ENCODE measurements at places on chromosomes 5 and 9.

- no peak for DNase-seq
These were observed 159.2 kb upstream of the SLC24A2 start for GRCh38 chr9:19947996-19948395.

GRCh38 chr9:126804696-126805553 lies at the start of gene ZBTB43:
Gene ZBTB43 (plus strand): TSS chr9:126805040. CDS start chr9:126832510, 27,470 bp downstream.
- peak; percentile 99 for DNase-seq

- no peak for DNase-seq
These were observed 28.5 kb downstream of the NSUN2 start for GRCh38 chr5:6604341-6604740.

- no peak for DNase-seq
These were observed 107.0 kb upstream of the MVB12B start for GRCh38 chr9:126219648-126220063.

DNA sequence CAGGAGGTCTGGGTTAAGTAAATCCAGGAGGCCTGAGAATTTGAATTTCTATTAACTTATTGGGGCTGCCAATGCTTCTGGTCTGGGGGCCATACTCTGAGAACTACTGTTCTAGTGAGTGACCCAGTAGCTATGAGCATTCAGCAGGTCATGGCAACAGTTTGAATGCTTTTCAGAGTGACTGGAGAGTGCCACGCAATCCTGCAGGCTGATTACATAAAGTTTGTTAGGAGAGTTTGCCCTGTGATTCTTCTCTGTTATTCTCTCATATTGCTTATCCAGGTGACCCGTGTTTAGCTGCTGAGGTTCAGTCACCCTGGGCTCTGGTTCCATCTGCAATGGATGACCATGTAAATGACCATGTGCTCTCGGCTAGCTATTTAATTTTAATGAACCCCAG lies 22.2 kb upstream of the TMED7 start:
- DNase-seq: no peak

- DNase-seq: no peak
These were observed 119.7 kb upstream of the TARS1 start for GRCh38 chr5:33321026-33321425.

Data from hematopoietic multipotent progenitor cell treated with erythropoietin and hydrocortisone succinate and interleukin-3 and kit ligand, for 6 days (in vitro differentiated cells).